ENCODE measurements at places on chromosomes 5 and 9. TPM values are rescaled to one million over a fixed set of nuclear protein-coding genes. Genes with fewer than 3 reads are reported as not detected.
A peak's percentile ranks its signal among the peaks of the same experiment; 100 is the strongest.

Gene LRRC19
- total RNA-seq: not detected

Gene DCAF10
- total RNA-seq: 21.2 TPM

Gene PCDHB3
- not detected for total RNA-seq

Gene MSH3
- 20.3 TPM for total RNA-seq

Gene GABRA6
- not detected for total RNA-seq

Gene ZBTB26
- total RNA-seq: 6.6 TPM

Gene CNTLN
- total RNA-seq: 1.2 TPM

- no peaks in the 10 kb centered on the region for H3K27me3 ChIP-seq
- H3K36me3 ChIP-seq: no peaks in the 10 kb centered on the region
- H3K4me1 ChIP-seq: no peaks in the 10 kb centered on the region
- H3K4me3 ChIP-seq: no peak overlapping the region
Observed at GRCh38 chr5:18546591-18546990, 912.3 kb downstream of the TAF11L14 start.

DNA sequence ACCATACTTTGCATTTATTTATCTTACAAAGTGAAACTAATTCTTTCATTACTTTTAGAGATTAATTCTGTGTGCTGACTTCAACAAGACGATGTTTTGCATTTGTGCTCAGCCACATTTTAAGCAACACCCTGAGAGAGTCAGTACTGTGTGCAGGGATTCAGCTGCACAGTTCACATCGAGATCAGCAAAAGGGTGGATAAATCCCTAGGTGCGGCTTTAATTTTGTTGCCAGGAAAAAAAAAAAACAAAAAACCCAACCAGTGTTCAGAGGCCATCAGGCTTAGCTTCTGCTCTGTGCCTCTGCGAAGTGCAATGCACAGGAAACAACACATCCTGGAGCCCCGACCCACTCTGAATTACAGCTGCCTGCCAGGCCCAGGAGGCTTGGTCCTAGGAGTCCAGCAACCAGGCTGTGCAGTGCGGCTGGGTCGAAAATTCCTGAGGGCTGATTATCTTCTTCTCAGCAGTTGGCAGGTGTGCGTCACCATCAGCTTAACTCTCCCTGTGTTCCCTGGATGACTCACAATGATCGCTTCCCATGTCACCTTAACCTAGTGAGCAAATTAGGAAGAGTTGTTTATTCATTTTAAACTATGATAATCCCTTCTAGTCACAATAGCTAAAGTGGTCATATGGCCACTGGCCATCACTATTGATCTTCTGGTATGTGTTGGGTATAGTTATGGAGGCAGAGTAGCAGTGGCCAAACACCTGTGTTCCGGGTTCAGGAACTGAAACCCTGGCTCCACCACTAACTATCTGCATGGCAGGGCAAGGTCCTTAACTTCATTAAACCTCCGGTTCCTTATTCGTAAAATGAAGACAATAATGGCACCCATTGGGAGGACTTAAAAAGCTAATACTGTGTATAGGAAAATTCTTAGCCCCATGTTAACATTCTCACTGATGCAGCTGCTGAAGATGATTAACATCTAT lies 31.2 kb upstream of the NDUFB6 start:
- H3K27me3 ChIP-seq: peaks cover 17% of the 10 kb centered on the region
- no peak for DNase-seq
- H3K4me1 ChIP-seq: peaks cover 2% of the 10 kb centered on the region
- H3K36me3 ChIP-seq: no peaks in the 10 kb centered on the region

- no peak overlapping the region for H3K4me3 ChIP-seq
- no peak overlapping the region for H3K27ac ChIP-seq
- peaks cover 50% of the 10 kb centered on the region for H3K36me3 ChIP-seq
- DNase-seq: no peak
- no peaks in the 10 kb centered on the region for H3K27me3 ChIP-seq
Observed at GRCh38 chr9:137643921-137644320, 25.1 kb downstream of the EHMT1 start.

DNA sequence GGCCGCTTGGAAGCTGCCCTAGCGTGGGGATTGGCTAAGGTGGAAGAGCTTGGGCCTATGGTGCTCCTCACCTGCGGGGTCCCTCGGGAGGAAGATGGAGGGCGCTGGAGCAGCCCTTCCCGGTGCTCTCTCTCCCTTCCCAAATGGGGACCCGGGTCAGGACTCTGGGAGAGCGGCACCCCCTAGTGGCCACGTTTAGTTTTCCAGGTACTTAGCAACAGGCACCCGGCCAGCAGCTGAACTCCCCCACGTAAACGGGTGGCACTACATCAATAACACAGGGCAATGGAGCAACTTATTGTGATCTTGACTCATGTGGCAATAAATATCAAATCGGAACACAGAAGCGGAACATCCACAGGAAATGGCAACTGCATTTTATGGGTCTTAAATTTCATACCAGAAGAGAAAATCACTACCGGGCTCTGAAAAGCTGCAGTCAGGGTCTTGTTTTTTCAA lies 316.6 kb downstream of the AGTPBP1 start:
- peak; percentile 69 for DNase-seq
- H3K27ac ChIP-seq: no peak overlapping the region
- peaks cover 4% of the 10 kb centered on the region for H3K27me3 ChIP-seq
- no peak overlapping the region for H3K4me3 ChIP-seq

DNA sequence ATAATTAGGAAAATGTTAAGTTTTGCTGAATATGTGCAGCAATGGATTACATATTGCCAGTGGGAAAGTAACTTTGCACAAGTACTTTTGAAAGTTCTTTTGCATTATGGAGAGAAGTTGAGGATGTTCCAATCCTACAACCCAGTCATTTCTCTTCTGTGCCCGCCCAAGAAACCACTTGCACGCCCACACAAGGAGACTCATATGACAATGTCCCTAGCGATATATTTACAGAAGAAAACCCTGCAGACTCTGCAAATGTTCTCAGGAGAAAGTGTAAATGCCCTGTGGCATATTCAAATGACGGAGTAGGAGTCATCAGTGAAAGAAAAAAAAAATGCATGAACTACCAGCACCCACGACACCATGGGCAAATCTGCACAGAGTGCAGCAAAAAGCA lies 356.5 kb downstream of the CTNND2 start:
- no peaks in the 10 kb centered on the region for H3K4me1 ChIP-seq
- DNase-seq: no peak
- H3K27ac ChIP-seq: no peak overlapping the region
- H3K36me3 ChIP-seq: no peaks in the 10 kb centered on the region

DNA sequence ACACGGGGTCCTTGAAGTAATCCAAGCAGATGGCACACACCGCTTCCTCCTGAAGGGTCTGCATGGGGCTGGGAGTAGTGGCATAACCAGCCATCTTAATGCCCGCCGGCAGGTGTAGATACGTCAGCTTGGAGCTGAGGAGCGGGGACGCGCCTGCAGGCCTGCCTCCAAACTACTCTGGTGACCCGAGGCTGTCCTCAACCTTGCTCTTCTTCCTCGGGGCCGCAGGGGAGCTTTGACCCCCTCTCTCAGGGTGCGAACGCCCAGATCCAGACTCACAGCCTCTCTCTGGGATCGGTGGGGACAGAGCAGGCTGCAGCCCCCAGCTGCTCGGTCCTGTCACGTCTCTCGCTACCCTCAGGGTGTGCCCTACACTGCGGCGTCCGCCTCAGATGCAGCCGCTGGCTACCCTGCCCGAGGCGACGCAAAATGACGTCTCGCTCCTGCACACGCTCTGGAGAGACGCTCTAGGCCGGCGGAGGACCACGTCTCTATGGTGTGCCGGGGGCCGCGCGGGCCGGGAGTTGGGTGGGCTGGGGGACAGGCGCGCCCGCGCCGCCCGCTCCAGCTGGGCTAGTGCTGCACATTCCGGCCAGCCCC lies at the start of gene TRIM52:
Gene TRIM52 (minus strand): TSS at position 424 of the 600 bp plus-strand sequence. CDS start 330 bp downstream, at position 94.
- peak; percentile 94 for DNase-seq
- peak within 1 kb of the TSS; percentile 96 for H3K27ac ChIP-seq
- H3K4me3 ChIP-seq: peak within 1 kb of the TSS; percentile 93
- H3K4me1 ChIP-seq: peaks cover 33% of the 10 kb centered on the region
- H3K27me3 ChIP-seq: no peaks in the 10 kb centered on the region
- H3K36me3 ChIP-seq: peaks cover 40% of the 10 kb centered on the region

DNA sequence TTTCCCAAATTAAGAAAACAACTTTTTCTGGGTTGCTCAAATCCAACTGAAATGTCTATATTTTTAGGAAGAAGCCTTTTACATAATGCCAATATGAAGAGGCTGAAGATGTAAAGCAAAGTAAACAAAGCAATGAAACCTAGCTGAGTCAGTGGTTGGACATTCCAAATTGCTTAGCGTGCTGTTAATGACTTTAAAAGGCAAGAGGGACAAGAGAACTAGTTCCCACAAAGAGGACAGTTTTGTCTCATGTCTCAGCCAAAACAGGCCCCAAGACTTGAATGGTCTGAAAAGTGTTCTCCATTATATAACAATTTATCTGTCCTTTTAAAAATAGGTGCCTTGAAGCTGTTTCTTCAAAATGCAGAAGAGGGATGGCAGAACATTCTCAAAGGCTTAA lies 407.0 kb downstream of the ENC1 start:
- H3K27me3 ChIP-seq: peaks cover 3% of the 10 kb centered on the region
- no peak overlapping the region for H3K27ac ChIP-seq
- H3K4me1 ChIP-seq: no peaks in the 10 kb centered on the region
- no peak overlapping the region for H3K4me3 ChIP-seq
- no peaks in the 10 kb centered on the region for H3K36me3 ChIP-seq

- H3K36me3 ChIP-seq: no peaks in the 10 kb centered on the region
- peaks cover 4% of the 10 kb centered on the region for H3K27me3 ChIP-seq
- no peak for DNase-seq
- H3K4me1 ChIP-seq: no peaks in the 10 kb centered on the region
- no peak overlapping the region for H3K27ac ChIP-seq
Observed at GRCh38 chr9:8844549-8844948, 1045.0 kb upstream of the DMAC1 start.

DNA sequence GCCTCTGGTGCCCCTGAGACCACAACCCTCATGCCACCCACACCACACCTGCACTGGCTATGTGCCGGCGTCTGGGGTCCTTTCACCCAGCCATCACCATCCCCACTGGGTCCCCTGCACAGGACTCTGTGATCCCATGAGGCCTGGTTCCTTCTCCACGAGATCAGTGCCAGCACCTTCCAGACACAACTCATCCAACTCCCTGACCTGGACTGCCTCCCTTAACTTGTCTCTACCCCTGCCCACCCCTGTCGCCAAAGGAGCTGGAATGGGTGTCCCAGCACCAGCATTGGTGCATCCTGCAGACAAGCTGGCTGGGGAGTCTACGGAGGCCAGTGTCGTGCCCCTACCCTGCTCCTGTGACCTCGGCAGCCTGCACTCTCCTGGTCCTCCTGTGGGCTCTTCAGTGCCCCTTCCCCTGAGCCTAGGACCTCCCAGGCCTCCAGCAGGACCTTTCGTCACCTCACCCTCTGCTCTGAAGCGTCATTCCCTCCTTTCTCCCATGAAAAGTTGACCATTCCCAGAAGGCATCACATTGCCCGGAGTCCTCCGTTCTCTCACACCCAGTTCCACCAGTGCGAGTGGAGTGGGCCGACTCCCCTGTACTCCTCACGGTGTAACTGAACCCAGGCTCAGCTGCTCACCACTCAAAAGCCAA lies 87.7 kb downstream of the NSUN2 start:
- no peaks in the 10 kb centered on the region for H3K4me1 ChIP-seq
- H3K4me3 ChIP-seq: no peak overlapping the region
- no peaks in the 10 kb centered on the region for H3K27me3 ChIP-seq
- peak; percentile 12 for DNase-seq

DNA sequence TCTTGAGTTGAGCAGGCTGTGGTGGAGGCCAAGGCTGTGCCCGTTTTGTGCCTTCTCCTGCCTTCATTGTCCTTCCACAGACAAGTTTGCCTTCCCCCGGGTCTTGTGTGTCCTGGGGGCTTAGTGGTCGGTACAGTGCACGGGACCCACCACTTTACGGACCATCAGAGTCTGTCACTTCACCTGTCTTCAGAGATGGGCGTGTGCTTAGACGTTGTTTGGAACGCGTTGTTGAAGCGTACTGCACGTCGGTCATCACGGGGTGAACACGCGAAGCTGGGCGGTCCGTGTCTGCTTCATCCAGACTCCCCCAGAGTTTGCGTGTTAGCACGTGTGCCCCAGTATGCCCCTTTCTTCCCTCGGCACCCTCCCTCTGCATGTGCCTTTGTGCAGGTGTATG lies 24.8 kb downstream of the CEP72 start:
- no peak for DNase-seq
- peaks cover 45% of the 10 kb centered on the region for H3K36me3 ChIP-seq
- H3K4me1 ChIP-seq: no peaks in the 10 kb centered on the region
- H3K4me3 ChIP-seq: no peak overlapping the region

DNA sequence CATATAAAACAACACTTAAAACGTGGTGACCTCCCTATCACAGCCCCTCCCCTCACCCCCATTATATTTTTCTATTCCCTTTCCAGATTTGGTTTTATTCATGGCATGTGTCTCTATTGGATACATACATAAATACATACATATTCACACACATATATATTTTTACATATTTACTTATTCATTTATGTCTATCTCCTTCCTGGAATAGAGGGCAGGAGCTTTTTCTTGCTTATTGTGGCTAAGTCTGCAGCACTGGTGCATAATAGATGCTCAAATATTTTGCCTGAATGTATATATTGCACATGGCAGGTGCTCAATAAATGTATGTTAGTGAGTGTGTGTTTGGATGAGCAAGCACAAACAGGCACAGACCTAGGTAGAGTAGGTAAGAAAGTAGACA lies 2.5 kb downstream of the AGXT2 start:
- no peak overlapping the region for H3K4me3 ChIP-seq
- H3K36me3 ChIP-seq: no peaks in the 10 kb centered on the region
- peaks cover 4% of the 10 kb centered on the region for H3K27me3 ChIP-seq
- no peaks in the 10 kb centered on the region for H3K4me1 ChIP-seq
- no peak overlapping the region for H3K27ac ChIP-seq

DNA sequence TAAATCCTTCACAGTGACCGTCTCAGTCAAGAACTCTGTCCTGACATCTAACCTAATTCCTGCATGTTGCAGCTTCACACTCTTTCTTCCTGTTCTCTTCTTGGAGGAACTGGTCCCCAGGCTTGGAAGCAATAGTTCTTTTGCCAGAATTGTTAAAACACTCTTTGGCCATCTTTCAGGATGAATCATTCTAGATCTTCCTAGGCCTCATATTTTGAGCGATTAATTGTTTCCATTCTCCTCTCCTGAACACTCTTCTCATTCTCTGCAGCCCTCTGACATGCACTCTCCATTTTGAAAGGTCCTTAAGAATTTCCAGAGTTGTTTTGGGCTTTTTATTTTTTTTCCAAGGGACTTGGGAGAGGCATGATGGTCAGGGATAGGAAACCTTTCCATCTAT lies 85.8 kb downstream of the FAM114A2 start:
- DNase-seq: no peak
- H3K4me3 ChIP-seq: no peak overlapping the region
- no peaks in the 10 kb centered on the region for H3K4me1 ChIP-seq
- H3K27me3 ChIP-seq: peaks cover 6% of the 10 kb centered on the region

GRCh38 chr5:20572614-20573013 lies 584.6 kb upstream of the CDH18 start:
- H3K4me3 ChIP-seq: no peak overlapping the region
- no peaks in the 10 kb centered on the region for H3K27me3 ChIP-seq
- no peaks in the 10 kb centered on the region for H3K4me1 ChIP-seq

Data from activated CD8-positive, alpha-beta T cell treated with anti-CD3 and anti-CD28 coated beads, Interleukin-2, amount 10 ng/mL, durations not matched to agents 7 days and 5 days (primary cell).